ENCODE measurements at places on chromosomes 1 and 21.

- DNase-seq = no peak
Measured at GRCh38 chr1:244239261-244239770, 188.2 kb downstream of the ZBTB18 start.

- DNase-seq = no peak
Measured at GRCh38 chr1:214467078-214467585, 84.3 kb downstream of the PTPN14 start.

DNA sequence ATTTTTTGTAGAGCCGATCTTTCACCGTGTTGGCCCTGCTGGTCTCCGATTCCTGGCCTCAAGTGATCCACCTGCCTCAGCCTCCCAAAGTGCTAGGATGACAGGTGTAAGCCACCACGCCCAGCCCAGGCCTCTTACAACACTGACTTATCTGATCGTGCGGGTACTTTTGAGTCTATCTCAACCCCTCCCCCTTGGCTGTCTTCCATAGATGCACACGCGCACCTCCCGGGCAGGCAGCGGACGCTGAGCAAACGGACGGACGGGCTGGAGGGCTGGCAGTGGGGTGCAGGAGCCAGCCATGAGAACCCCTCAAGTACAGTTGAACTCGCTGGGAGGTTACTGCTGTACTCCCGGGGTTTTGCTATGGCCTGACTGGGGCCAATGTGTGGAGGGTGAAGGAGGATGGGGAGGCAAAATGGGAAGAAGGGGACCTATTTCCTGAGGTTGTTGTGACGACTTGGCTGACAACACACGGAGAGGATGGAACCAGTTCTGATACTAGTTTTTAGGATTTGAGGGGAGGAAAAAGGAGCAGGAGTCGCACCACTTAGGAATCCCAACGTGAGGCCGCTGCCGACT, 959 bp downstream of the CD58 start:
- DNase-seq = no peak

GRCh38 chr1:168665975-168666374, 63.0 kb downstream of the DPT start:
- no peak for DNase-seq

- no peak for DNase-seq
Measured at GRCh38 chr1:233759665-233760064, 144.8 kb upstream of the SLC35F3 start.

- no peak for DNase-seq
Measured at GRCh38 chr1:13764588-13765332, 64.8 kb downstream of the PRDM2 start.

DNA sequence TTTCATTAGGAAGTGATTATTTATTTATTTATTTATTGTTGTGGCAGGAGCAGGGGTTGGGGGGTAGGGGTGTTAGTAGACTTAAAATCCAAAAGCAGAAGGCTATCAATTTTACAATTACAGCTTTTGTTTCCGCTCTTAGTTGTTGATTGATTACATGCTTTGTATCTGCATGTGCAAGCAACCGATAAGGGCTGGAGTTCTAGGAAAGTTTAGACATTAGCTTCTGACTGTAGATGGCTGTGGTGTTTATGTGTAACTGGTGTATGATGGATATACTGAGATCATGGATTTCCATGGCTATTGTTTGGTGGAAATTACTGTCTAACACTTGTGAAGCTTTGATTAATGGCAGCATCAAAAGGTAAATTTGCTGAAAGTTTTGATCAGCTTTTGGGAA, 2.8 kb downstream of the ST6GALNAC5 start:
- DNase-seq = no peak

- DNase-seq = no peak
Measured at GRCh38 chr1:37663426-37664000, 28.8 kb upstream of the CDCA8 start.

DNA sequence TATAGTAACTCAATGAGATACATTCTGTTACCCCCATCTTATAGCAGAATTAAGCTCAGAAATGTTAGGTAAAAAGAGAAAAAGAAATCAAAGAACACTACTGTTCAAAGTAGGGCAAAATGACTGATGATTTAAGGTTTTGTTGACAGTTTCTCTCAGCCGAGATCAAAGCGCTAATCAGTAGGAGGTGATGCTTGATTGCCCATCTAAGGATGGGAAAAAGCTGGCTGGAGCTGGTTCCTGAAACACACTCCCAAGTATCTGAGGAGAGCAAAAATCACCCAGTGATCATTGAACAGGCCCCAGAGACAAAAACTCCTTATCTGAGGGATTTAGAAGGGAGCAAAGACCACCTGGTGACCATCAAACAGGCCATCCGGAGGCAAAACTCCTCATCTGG, 64.5 kb upstream of the CSF1 start:
- DNase-seq = no peak

DNA sequence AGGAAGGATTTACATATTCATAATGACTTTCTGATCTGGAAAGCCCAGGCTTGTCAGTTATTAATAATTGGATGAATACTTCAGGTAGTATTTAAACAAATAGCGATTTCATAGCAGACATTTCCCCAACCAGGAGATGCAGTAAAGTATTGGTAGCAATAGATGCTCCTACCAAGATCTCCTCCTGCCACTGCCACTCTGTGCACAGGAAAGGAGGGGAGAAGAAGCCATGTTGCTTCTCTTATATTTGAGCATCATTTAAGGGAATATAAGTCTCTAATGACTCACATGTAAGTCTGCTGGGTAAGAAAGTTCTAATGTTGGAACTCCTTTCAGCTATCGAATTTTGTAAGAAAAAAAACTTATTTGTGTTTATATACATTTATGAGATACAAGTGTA, 420 bp upstream of the IFI16 start:
- no peak for DNase-seq

- DNase-seq = no peak
Measured at GRCh38 chr1:5490635-5491034, 501.6 kb downstream of the NPHP4 start.

DNA sequence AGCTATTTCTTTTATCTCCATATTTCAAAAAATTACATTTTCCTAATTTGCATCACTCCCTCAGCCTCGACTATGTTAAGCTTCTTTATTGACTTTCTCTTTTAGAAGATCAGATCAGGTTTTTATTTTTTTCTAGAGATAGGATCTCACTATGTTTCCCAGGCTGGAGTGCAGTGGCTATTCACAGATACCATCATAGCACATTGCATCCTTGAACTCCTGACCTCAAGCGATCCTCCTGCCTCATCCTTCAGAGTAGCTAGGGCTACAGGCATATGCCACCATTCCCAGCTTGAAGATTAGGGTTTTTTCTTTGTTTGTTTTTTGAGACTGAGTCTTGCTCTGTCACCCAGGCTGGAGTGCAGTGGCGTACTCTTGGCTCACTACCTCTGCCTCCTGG, 20.1 kb downstream of the UCK2 start:
- DNase-seq = no peak

DNA sequence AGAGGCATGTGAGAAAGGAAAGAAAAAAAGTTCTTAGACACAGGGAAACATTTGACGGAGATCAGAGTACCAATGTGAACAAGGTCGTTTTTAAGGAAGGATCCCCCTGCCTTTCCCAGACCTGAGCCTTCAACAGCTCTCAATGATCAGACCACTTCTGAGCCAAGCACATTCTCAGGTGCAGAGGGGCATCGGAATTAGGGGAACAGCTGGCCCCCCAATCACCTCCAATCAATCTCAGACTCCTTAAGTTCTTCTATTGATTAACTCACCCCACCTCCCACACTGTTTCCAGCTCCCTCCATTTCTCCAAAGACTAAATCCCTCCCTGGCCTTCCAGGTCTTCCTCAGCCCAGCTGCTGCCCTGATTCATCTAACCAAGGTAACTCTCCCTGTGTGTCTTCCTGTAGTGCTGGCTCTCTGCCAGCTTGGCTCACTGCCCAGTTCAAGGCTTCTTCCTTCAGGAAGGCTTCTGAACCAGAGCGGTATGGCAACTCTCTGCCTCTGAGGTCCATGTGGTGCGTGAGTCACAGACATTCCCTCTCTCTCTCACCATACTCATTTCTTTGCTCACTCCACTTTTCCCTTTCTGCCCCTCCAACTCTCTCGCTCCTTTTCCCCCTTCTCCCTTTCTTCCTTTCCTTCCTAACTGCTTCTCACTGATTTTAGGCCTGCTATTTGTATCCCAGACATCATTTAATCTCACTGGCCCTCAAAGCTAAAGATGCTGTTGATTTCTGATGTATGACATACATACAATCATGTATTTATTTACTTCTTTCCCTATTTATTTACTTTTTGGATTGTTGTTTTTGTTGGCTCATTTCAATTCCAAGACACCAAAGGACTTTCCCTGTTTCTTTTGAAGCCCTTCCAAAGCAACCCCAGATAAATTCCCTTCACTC, 18.1 kb downstream of the CFAP45 start:
- peak; percentile 94 for DNase-seq

DNA sequence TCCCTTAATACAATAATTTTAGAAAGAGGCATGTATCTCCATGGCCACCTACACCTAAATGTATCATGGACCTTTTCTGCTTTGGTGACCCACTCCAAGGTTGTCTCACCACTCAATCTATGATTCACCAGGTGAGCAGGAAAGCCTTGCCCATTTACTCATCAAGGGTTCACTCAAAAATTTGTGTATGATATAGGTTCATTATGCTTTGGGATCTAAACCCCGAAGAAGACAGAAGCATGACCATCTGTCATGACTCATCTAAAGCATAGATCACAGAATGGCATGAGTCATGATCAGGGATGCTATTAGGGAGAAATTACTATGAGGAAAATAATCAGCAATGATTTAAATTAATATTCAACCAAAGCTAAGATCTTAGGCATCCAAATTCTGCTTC, 38.5 kb downstream of the PYHIN1 start:
- DNase-seq = no peak

GRCh38 chr1:183215076-183215720, 29.1 kb downstream of the LAMC2 start:
- DNase-seq = no peak

DNA sequence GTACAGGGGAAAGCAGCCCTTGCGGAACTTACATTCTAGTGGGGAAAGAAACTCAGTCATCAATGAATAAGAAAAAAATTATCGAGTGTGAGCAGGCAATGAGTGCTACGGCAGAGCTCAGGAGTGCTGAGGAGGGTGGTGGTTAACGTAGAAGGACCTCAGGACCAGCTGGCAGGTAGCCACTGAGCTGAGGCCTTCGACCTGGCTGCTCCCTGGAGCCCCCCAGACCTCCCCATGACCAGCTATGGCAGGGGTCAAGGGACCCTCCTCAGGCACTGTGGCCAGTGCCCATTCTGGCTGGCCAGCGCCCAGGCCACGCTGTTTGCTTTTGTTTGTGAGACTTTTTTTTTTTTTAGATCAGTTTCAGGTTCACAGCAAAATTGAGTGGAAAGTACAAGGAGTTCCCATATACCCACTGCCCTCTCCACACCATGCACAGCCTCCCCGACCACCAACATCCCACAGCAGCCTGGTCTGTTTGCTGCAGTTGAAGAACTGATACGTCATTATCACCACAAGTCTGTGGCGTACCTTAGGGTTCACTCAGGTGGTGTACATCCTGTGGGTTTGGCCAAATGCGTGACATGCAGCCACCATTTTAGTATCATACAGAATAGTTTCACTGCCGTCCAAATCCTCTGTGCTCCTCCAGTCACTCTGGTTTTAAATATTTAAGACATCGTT, 11.8 kb upstream of the TTC22 start:
- DNase-seq = no peak

GRCh38 chr1:63622849-63623566, 29.8 kb downstream of the PGM1 start:
- no peak for DNase-seq

GRCh38 chr1:226862890-226863289, 7.5 kb upstream of the PSEN2 start:
- no peak for DNase-seq

Measured in AG08395 (cell line).